ENCODE measurements at places on chromosomes 7 and 10. TPM values are rescaled to one million over a fixed set of nuclear protein-coding genes. Genes with fewer than 3 reads are reported as not detected.

DNA sequence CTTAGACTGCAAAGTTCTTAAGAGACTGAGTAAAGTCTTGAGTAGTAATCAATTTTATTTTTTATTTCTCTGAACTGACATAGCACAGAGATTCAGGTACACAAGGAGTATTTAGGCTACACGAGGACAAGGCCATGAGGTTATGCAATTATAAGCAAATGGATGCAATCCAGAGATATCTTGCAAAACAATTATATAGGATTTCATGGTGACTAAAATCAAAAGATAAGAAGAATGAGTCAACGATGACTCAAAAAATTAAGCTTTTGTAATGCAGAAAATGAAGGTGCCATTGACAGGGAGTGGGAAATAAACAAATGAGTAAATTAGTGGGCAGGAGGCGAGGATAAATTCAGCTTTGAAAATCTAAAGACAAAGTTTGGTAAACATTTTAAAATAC is 66.7 kb upstream of the MYO3A start:
- no peak for DNase-seq

DNA sequence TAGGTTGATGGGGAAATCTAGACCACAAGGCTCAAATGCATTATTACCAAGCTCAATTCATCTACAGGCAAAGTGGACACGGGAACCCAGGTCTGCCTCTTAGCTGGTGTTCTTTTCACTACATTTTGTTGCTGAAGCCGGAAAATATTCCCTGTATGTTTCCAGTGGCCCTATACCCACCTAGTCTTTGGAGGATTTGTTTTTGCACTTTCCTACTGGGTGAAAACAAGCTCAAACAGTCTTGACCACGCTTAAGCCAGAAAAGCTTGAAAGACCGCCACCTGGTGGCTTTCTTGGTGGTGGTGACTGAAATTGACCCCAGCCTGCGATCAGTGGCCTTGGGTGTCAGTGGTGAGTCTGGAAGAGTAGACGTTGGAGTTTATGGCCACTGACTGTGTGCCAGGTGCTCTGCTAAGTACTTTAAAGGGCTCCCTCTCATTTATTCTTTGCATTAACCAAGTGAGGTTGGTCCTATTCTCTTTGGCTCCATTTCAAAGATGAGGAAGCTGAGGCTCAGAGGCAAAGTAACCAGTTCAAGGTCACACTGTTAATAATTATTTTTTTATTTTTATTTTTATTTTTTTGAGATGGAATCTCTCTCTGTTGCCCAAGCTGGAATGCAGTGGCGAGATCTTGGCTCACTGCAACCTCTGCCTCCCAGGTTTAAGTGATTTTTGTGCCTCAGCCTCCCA is 11.1 kb upstream of the CRTAC1 start:
- peak; percentile 89 for DNase-seq

GRCh38 chr10:127577376-127578258 is 28.5 kb downstream of the NPS start:
- DNase-seq = no peak

DNA sequence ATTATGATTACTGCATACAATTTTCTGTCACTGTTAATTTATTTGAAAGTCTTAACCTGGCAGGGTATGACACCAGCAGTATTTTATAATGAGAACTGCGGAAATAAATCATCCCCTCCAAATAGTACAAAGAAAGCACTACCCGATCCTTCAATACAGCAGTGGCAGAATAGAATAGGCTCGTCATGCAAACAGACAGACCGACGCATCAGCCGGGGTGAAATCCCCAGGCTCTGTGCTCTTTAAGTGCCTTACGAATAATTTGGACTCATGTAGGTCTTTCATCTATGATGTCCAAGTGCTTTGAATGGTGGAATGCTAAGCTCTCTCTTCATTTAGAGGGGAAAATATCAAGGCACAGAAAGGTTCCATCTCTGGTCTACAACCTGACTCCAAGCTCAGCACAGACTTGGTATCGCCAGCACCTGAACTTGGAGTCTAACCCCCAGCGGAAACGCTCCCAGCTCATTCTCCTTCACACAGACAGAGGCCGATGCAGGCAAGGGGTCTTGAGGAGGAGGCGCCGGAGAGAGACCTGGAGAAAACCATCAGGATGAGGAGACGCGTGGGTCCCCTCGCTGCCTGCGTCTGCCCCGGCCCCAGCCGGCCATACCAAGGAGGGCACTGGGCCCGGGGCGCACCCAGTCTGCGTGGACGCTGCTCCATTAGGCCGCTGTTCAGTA is 568.1 kb upstream of the MKI67 start:
- DNase-seq = peak; percentile 21

The NEUROD6 gene
- total RNA-seq = not detected

DNA sequence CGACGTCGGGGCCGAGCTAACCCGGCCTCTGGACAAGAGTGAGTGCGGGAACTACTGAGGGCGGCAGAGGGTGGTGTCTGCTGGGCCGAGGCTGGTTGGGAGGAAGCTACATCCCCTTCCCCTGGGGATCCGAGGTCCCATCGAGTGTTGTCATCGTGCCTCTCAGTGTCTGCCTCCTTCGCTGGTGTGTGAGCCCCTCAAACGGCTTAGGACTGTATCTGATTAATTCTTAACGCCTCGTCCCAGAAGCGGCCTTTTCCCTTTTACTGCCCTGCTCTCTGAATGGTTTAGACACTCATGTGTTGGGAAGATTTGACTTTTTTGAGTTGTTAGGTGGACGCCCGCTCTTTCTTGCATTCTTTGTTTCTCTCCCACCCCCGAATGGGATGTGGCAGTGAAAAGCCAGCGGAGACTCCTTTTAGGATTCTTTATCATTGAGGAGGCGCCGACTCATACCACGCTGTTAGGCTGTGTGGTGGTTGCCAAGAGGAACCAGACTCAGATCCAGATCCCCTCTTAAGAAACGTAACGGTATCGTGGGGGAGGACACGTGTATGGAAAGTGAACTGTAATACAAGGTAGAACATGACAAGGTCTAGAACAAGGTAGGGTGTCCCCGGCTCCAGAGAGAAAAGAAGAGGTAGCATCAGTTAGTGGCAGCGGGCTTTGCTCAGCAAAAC is 631 bp downstream of the SUPV3L1 start:
- peak; percentile 55 for DNase-seq

DNA sequence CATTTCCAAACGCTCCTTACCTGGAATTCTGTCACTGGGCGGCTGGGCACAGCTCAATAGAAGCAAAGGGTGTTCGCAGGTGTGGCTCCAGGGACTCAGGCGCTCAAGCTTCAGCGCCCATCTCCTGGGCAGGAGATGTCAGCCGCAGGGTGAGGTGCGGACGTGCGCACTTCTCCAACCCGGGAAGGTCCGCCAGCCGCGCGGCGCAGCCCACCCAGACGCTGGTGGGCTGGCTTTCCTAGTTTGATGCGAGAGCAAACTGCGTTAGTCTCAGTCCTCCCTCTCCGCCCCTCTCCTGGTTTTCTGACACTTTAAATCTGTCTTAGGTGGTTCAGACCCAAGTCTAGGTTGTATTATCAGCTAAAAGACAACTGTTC is 267 bp downstream of the CALCR start:
- peak; percentile 57 for DNase-seq

GRCh38 chr7:158030071-158030470 is 557.6 kb downstream of the PTPRN2 start:
- DNase-seq = no peak

GRCh38 chr7:34831436-34831835 is 173.4 kb downstream of the NPSR1 start:
- no peak for DNase-seq

The SGCE gene
- 52.1 TPM for total RNA-seq

The NPC1L1 gene
- total RNA-seq = not detected

DNA sequence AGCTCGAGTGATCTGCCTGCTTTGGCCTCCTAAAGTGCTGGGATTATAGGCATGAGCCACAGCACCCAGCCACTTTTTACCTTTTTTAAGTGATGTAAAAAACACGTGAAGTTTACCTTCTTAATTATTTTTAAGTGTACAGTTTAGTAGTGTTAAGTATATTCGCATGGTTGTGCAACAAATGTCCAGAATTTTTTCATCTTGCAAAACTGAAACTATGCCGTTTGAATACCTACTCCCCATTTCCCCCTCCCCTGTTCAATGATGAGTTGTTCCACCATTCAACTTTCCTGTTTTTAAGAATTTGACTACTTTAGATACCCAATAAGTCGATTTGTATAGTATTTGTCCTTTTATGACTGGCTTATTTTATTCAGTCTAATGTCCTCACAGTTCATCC is 10.9 kb downstream of the NRBF2 start:
- DNase-seq = no peak

The HOXA9 gene
- not detected for total RNA-seq

The PPP1R17 gene
- 0.52 TPM for total RNA-seq

The PHKG1 gene
- not detected for total RNA-seq

The LRRD1 gene
- total RNA-seq = 0.08 TPM

The CSGALNACT2 gene
- 4.6 TPM for total RNA-seq

GRCh38 chr10:63099734-63100133 is 33.4 kb upstream of the NRBF2 start:
- DNase-seq = no peak

The INSYN2A gene
- 0.28 TPM for total RNA-seq

GRCh38 chr7:130270947-130271800 is 4.5 kb downstream of the CPA2 start:
- no peak for DNase-seq

The APBB1IP gene
- total RNA-seq = 0.14 TPM

The TMEM184A gene
- total RNA-seq = 0.66 TPM

DNA sequence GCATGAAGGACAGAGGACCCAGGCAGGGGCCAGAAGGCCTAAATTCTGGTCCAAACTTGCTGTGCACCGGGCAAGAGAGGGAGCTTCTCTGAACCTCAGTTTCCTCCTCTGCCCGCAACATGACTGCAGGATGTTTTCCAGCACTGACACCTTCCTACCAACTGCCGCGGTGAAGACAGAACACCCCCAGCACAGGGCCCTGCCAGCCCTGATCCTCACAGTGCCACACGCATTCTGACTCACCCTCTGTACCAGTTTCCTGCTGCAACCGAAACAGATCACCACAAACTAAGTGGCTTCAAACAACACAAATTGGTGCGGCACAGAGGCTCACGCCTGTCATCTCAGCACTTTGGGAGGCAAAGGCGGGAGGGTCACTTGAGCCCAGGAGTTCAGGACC is 18.1 kb downstream of the MAD1L1 start:
- no peak for DNase-seq

- DNase-seq = peak; percentile 71
These were observed 1.2 kb downstream of the CCM2 start for GRCh38 chr7:45001138-45001694.

- DNase-seq = peak; percentile 46
These were observed 13.5 kb upstream of the LRGUK start for GRCh38 chr7:134113655-134114054.

GRCh38 chr10:16952080-16952479 is 134.9 kb upstream of the RSU1 start:
- DNase-seq = no peak

DNA sequence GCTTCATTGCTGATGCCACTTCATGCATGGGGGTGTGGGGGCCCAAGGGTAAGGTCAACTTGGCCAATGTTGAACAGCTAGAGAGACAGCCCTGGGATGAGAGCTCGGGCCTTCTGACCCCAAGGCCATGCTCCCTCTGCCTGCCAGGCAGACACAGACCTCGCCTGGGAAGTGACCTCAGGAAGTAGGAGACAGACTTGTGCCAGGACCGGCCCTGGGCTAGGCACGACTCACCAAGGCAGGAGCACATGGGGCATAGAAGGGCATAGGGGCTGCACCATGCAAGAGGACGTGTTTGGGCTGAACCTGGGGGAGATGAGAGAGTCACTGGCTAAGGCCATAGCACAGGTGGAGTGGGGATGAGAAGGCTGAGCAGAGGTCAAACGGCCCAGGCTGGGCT is 27.1 kb downstream of the ZCCHC24 start:
- no peak for DNase-seq

- no peak for DNase-seq
These were observed 8.1 kb downstream of the SDK1 start for GRCh38 chr7:3309140-3309539.

All from GM23338 (cell line).